ENCODE measurements at places on chromosomes 4 and X. TPM values are rescaled to one million over a fixed set of nuclear protein-coding genes. Genes with fewer than 3 reads are reported as not detected.
A peak's percentile ranks its signal among the peaks of the same experiment; 100 is the strongest.

GRCh38 chr4:87939978-87940690 lies 35.4 kb upstream of the SPP1 start:
- no peak for DNase-seq

- DNase-seq, result no peak
Measured at GRCh38 chr4:186226521-186227189, 652 bp upstream of the KLKB1 start.

GRCh38 chr4:119050527-119051090 lies 85.0 kb upstream of the MYOZ2 start:
- DNase-seq, result no peak

DNA sequence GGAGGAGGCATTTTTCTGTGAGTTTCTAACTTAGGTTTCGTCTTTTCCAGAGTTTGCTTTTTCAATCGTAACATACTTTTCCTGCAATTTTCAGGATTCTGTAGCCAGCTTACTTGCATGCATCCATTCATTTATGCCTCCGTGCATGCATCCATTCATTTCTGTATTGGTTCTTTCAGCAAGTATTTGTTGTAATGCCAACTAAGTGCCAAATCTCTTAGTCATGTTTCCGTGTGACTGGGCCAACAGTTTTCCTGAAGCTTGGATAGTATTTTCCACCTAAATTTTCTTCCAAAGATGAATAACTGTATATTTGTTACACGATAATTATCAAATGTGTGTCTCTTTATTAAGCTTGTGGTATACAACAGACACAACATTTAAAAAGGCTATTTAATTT lies 41.5 kb downstream of the CBLL2 start:
- DNase-seq, result no peak

DNA sequence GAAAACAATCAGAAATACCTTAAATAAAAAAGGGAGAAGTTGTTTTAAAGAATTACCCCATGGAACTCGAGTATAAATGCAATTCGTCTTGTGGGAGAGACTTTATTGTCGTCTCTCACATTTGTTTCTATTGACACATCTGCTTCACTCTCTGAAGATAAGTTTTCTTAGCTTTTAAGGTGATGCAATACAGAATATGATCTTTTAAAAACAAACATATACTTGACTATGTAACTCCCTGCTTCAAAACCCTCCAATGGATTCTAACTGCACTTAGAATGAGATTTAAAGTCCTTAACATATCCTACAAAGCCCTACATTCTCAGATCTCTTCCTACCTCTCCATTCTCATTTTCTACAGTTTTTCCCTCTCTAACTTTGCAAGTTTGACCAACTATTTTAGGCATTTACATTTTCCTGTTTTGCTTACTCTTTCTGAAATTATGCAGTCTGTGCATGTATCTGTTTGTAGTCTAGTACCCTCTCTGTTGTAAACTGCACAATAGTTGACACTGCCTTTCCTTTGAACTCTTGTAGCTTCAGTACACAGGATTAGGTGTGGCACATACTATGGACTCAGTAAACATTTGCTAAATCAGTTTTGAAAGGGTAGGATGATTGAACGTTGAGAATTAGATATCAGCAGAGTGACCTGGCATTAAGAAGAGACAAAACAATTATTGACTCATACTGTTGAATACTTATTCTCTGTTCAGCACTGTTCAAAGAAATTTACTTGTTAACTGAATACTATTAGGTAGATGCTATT lies 59.8 kb downstream of the AGTR2 start:
- DNase-seq, result no peak

DNA sequence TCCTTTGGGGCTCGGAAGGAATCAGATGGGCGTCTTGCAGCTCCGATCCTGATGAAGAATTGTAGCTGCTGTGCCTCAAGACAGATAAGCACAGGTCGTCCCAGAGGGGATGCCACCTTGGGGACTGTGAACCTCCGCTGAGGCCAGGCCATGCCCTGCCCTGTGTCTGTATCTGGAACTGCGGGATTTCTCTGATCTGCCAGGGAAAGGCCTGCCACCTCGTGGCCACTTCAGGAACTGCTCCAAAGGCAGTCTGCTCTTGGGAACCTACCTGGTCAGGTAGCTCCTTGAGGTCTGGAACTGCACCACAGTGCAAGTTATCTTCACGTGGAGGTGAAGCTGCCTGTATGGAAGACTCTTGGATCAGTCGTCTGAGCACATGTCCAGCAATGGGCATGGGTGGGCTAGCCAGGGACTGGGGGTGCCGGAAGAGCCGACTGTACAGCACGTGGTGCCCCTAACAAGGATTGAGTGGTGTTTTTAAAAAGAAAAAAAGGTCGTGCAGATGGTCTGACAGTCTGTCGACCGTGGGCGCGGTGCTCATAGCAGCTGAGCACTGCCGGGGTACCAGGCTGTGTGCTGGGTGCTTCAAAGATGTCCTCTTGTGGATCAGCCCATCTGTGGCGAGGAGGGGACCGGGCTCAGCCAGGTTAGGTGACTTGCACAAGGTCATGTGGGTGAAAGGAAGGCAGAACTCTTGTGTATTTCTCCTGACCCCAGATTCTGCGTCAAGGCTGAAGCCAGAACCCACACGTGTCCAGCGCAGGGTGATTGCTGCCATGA lies 3.1 kb upstream of the GRPEL1 start:
- peak; percentile 86 for DNase-seq

GRCh38 chr4:153497988-153498967 lies 32.1 kb downstream of the TMEM131L start:
- DNase-seq, result no peak

DNA sequence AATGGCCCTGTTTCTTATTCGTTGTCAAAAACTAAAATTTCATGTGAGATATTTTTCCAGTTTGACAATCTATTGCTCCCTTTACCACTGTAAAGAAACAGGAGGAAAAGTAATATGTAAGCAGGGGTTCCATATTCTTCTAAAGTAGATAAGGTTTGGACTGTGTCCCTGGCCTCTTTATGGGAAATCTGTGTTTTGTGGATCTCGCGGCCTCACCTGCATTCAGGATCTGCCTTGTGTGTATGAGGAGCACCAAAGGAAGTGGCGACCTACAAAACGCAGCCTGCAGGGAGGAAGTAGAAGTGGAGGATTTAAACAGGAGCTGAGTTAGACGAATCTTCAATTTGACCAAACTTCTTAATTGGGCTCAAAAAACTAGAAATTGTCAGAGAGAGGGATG lies 67.0 kb downstream of the RASGEF1B start:
- no peak for DNase-seq

DNA sequence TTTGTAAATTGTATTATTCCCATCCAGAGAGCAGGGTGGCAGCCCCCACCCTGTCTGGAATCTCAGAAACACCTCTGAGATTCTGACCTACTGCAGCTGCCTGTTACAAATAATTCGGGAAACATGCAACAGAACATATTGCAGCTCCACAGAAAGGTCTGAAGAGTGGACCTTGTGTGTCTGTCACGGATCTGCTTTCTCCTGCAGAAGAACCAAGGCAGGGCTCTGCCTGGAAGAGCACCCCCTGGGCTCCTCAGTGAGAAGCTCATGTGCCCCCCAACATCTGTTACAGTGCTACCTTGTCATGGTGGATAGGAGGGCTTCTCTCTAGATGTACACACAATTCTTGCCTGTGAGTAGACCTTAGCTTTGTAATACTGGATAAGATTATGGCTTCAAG lies 286.6 kb upstream of the GATB start:
- no peak for DNase-seq

- no peak for DNase-seq
Measured at GRCh38 chr4:77496457-77496856, 109.2 kb upstream of the CXCL13 start.

GRCh38 chr4:15469402-15470127 lies at the start of gene CC2D2A:
Gene CC2D2A, plus strand, starts transcription at chr4:15469882. Its CDS starts 6,051 bp downstream, at chr4:15475933.
- DNase-seq, result no peak

GRCh38 chr4:165207431-165208220 lies at the start of gene KLHL2:
Gene KLHL2, plus strand, starts transcription at chr4:165207561. Its CDS starts 316 bp downstream, at chr4:165207877.
- peak; percentile 91 for DNase-seq

- DNase-seq, result no peak
Measured at GRCh38 chr4:114249561-114249960, 270.1 kb upstream of the ARSJ start.

DNA sequence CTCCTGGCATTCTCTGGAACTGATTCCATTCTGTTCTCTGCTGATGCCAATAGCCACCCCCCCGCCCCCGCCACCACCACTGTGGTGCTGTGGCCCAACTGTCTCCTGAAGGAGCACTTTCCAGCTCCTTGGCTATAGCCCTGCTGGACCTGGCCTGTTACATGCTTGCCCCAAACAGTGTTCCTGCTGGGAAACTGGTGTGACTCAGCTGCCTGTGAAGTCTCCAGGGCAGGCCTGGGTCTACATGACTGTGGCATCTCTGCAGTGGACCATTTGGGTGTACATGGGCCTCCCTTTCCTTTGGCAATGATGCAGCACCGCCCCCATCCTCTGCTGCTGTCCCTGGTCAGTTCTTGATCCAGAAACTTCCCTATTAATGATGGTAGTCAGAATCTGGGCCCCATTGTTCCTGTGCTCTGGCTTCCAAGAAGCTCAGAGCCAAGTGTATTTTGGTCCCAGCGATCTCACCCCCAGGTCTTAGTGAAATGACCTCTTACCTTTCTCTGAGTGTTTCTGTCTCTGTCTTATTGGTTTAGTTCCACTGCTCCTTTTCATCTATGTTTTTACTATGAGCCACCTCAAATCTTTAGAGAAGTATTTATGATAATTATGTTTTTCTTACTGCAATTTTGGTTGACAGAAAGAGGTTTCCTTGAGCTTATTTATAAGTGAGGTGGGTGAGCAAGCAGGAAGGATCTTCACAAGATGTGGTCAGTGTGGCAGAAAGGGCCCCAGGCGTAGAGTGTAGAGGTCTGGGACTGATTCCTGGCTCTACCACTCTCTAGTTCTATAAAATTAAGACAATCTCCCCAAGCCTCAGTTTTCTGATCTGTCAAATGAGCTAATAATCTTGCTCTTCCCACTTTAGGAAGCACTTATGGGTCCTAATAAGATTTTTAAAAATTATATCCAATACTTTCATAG lies 210.7 kb upstream of the EOLA2 start:
- no peak for DNase-seq

DNA sequence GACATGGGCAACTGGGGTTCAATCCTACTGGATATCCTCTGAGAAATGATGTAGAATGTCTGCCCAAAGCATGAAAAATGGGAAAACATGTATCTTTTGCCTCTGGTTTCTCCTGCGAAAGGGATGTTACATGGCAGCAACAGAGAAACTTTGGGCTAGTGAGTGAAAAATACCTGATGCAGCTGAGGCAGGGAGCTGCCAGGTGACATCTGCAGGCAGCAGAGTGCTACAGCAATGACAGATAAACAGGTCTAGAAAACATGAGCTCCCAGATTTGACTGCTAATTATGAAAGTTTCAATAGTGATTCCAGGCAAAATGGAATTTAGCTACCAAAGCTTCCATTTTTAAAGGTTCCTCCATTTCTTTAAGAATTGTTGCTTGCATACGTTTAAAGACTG lies 4.8 kb upstream of the CXCL1 start:
- no peak for DNase-seq

DNA sequence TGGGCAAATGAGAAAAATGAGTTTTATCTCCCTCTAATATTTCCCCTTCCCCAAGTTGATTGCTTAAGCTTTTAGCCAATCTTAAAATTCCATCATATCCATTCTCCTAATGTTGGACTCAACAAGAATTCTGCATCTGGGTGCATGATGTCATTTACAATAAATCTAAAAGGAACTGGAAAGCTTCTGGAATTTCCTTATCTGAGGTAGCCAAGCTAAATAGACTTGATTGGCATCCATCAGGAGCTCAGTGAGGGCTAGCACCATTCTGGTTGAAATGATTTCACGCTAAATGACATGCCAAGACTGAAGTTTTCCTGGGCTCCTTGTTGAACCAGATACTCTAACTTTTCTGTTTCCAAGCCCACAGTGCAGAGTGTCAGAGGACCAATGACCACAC lies 110.3 kb upstream of the SCML1 start:
- DNase-seq, result no peak

DNA sequence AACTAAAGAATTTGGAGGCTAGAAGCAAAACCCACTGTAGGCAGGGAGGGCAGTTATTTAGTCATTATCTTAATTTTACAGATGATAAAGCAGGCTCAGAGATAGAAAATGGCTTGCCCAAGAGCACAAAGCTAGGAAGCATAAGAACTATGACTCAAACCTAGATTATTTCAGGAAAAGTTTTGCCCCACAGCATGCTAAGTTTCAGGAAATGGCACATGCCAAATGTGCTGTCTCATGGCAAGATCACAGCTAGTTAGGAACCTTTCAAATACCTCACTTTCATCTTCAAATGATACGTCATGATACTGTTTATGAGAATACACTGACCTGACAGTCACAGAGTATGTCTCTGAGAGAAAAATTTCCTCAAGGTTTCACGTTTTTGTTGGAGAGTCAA lies 78.5 kb upstream of the SPANXC start:
- DNase-seq, result no peak

DNA sequence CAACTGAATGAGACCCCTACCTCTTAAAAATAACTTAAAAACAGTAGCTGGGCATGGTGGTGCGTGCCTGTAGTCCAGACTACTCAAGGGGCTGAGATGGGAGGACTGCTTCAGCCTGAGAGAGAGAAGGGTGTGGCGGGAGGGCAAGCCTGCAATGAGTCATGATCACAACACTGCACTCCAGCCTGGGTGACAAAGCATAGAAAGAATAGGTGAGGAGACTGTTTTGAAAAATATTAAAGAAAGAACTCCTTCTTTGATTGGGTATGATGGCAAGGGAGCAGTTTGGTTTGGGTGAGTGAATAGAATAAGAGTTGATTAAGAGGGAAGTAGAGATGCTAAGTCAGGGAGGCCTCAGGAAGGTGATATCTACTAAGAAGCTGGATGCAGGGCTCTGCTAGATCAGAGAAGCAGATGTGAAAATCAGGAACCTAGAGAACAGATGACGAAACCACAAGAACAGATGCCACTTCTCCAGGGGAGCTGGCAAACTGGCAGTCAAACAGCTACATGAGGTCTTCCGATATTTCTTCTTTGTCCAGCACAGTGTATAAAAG lies 318.6 kb downstream of the OPHN1 start:
- no peak for DNase-seq

- DNase-seq, result no peak
Measured at GRCh38 chr4:168924667-168925066, 85.4 kb downstream of the CBR4 start.

DNA sequence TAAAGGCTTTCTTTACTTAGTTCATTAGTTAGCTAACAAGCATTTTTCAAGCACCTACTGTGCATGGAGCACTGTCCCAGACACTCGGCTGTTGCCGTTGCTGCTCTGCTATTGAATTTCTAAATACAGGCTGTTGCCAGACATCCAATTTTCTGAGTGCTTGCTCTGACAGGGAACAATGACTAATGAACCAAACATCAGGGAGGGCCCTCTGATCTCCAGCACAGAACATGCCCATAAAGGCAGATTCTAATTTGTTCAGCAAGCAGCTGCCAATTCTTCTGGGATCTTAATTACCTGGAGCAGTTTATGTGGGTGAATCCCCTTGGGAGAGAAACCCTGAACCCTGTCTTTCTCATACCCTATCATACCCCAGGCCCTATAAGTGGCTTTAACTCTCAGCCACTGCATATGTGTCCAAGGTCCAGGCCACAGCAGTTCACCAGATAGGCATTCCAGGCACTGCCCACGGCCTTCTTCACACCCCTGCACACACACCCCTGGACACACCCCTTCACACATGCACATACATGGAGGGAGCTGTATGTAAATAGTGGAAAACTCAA lies 27.9 kb downstream of the TSC22D3 start:
- DNase-seq, result peak; percentile 40

- no peak for DNase-seq
Measured at GRCh38 chrX:45669715-45670340, 469.2 kb upstream of the DIPK2B start.

CPE gene
- total RNA-seq, result 64.3 TPM

CITED1 gene
- total RNA-seq, result not detected

PGRMC1 gene
- total RNA-seq, result 16.5 TPM

GABRG1 gene
- total RNA-seq, result not detected

ATOH1 gene
- total RNA-seq, result 0.15 TPM

PAGE2B gene
- not detected for total RNA-seq

UCHL1 gene
- total RNA-seq, result 4.8 TPM

STATH gene
- total RNA-seq, result not detected

FGFBP1 gene
- not detected for total RNA-seq

All from left ventricle myocardium superior (tissue), 1 donor.